ENCODE measurements at places on chromosomes 16 and 17.

- no peak overlapping the region for H3K4me3 ChIP-seq
- no peak for DNase-seq
- no peak overlapping the region for H3K27ac ChIP-seq
These were observed 63.0 kb downstream of the BAIAP2 start for GRCh38 chr17:81097943-81098308.

GRCh38 chr16:47726031-47726675 lies 265.0 kb downstream of the PHKB start:
- no peaks in the 10 kb centered on the region for H3K4me1 ChIP-seq
- H3K36me3 ChIP-seq: no peaks in the 10 kb centered on the region
- H3K4me3 ChIP-seq: no peak overlapping the region

DNA sequence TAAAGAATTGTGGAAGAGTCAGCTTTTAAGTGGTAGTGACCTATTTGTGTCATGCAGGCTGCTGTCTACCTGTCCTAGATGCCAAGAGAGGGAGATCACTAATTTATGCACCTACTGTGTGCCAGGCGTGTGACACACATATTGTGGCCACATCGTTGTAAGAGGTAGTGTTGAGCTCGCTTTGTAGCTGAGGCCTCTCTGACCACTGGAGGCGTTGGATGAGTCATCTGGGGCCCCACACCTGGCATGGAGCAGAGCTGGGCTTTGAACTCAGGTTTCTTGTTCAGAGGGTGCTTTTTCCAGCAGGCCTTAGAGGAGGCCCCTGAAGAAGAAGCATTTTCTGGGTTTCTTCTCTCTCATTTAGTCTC lies 52.3 kb upstream of the LGALS9 start:
- H3K4me1 ChIP-seq: peaks cover 2% of the 10 kb centered on the region
- no peak for DNase-seq
- H3K27ac ChIP-seq: no peak overlapping the region
- no peaks in the 10 kb centered on the region for H3K27me3 ChIP-seq
- H3K4me3 ChIP-seq: no peak overlapping the region

- peaks cover 4% of the 10 kb centered on the region for H3K4me1 ChIP-seq
- no peak overlapping the region for H3K4me3 ChIP-seq
- H3K27me3 ChIP-seq: no peaks in the 10 kb centered on the region
- no peak for DNase-seq
- no peaks in the 10 kb centered on the region for H3K36me3 ChIP-seq
These were observed 30.7 kb downstream of the CD300LF start for GRCh38 chr17:74682028-74682427.

DNA sequence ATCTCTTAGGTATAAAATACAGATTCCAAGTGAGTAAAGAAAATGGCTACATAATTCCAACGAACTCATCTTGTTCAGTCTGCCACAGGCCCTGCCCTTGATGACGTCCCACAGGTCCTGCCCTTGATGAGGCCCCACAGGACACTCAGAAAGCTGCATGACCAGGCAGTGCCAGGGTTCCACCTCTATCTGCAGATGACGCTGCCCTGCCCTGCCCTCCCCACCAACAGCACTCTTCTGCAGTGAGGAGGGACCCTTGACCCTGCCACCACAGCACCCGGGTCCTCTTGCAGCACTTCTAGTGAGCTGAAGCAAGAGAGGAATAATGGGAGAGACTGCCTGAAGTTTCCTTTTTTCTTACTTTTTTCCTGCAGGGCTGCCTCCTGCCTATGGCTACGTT lies 118.4 kb downstream of the VPS53 start:
- no peaks in the 10 kb centered on the region for H3K4me1 ChIP-seq
- peaks cover 2% of the 10 kb centered on the region for H3K36me3 ChIP-seq
- no peaks in the 10 kb centered on the region for H3K27me3 ChIP-seq
- no peak overlapping the region for H3K27ac ChIP-seq
- no peak for DNase-seq
- H3K4me3 ChIP-seq: no peak overlapping the region
